WTC11 (cell line): ENCODE measurements at places on chromosomes 16 and 17. TPM values are rescaled to one million over a fixed set of nuclear protein-coding genes. Genes with fewer than 3 reads are reported as not detected.

Gene LLGL2
- total RNA-seq, result 94.3 to 103 TPM (median 97.0 TPM) in 3 replicates

Gene SERPINF2
- 1.6 to 2.7 TPM (median 2.1 TPM) in 3 replicates for total RNA-seq

Gene TBC1D3E
- total RNA-seq, result not detected in 3 replicates

Gene CRHR1
- 0.92 to 1.6 TPM (median 1.5 TPM) in 3 replicates for total RNA-seq

Gene TTLL6
- total RNA-seq, result 3.4 to 7.0 TPM (median 4.6 TPM) in 3 replicates

- no peak for DNase-seq
Measured at GRCh38 chr17:42920106-42920900, 19.7 kb downstream of the G6PC1 start.

Gene C16orf74
- total RNA-seq, result 6.3 to 8.3 TPM (median 7.9 TPM) in 3 replicates
